Pancreas (tissue), 10 donors: ENCODE measurements at places on chromosomes 6 and 20.

- DNase-seq, result no peak
Measured at GRCh38 chr6:133594652-133595110, 294.2 kb upstream of the TCF21 start.

- DNase-seq, result no peak
Measured at GRCh38 chr6:31083742-31084354, 28.5 kb downstream of the C6orf15 start.

DNA sequence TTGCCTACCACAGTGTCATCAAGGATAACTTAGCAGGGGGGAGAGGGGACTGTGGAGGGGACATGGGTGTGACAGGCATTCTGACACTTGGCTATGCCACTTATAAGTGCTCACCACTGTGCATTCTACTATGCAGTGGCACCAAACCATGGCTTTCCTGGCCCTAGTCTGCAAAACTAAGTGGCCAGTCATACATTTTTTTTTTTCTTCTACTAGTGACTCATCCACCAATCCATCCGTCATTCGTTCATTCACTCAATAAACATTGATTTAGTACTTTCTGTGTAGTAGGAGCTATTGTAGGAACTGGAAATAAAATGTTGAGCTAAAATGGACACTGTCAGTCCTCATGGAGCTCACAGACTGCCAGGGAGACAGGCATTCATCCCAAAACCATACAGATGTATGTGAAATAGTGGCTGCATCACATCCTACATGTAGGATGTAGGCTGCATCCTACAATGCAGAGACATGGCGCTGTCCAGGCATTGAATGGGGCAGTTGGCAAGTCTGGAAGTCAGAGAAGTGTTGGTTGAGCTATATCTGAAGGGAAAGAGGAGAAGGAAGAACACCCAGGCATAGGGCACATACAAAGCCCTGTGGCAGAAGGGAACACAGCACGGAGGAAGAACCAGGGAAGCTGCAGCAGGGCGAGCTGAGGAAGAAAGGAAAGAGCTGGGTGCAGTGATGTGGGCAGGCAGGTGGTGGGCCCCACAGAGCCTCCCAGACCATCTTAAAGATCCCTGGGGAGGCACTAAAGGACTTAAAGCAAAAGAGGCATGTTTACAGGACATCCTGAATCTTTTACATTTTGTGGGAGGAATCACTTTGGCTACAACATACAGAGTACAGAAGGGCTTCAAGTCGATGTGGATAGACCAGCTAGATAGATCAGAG lies 224.4 kb downstream of the UST start:
- DNase-seq, result no peak

GRCh38 chr6:45837541-45838200 lies 178.0 kb downstream of the CLIC5 start:
- no peak for DNase-seq

DNA sequence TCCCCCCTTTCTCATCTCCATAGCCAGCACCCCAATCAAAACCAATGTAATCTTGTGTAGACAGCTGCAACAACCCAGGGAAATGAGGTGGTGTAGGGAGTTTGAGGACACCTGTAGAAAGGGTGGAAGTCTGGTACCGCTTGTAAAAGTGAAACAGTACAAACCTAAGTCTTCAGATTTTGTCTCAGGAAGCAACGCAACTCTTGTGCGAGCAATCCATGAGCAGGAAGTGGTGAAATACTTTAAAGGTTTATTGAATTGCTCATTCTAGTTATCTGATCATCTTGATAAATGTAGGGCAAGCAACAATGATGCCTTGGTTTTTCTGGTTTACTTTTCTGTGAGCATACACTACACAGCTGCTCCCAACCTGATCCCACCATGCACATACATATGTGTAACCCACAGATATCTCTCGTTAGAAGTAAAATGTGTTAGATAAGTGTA lies 71.1 kb upstream of the THEMIS start:
- DNase-seq, result no peak

DNA sequence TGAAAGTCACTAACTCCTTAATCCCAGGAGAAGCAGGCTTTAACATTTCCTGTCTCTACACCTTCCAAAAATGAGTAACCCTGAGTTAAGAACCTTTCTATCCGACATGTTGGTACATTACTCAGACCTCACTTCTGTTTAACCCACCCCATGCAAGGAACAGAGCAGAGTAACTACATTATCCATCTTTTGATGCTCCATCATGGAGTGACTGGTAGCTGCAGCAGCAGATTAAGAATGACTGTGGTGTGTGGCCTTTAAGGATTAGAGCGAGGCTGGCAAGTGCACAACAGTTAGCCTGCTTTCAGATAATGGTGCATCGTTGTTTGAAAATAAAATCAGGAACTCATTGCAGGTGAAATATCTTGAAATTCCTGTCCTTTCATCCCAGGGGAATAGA lies 2.0 kb downstream of the TRAF3IP2 start:
- no peak for DNase-seq

DNA sequence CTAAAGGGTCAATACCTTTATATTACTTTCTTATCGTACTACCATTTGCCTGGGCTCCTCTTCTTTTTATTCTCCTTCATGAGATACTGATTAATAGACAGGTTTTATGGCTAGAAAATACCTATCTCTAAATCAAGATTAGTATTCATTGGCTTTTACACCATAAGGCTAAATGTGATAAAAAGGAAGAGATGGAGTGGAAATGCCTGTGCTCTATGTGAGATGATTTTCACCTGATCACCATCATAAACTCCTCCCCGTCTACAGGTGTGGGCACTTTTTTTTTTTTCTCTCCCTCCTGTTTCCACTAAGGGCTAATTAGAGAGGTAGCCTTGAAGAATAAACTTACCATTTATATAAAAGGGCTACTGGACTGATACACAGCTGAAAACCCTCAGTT lies at the start of gene GLYATL3:
Gene GLYATL3 (plus strand): TSS at position 301 of the 400 bp plus-strand sequence. CDS start 12,068 bp downstream, outside the sequence.
- DNase-seq, result no peak

DNA sequence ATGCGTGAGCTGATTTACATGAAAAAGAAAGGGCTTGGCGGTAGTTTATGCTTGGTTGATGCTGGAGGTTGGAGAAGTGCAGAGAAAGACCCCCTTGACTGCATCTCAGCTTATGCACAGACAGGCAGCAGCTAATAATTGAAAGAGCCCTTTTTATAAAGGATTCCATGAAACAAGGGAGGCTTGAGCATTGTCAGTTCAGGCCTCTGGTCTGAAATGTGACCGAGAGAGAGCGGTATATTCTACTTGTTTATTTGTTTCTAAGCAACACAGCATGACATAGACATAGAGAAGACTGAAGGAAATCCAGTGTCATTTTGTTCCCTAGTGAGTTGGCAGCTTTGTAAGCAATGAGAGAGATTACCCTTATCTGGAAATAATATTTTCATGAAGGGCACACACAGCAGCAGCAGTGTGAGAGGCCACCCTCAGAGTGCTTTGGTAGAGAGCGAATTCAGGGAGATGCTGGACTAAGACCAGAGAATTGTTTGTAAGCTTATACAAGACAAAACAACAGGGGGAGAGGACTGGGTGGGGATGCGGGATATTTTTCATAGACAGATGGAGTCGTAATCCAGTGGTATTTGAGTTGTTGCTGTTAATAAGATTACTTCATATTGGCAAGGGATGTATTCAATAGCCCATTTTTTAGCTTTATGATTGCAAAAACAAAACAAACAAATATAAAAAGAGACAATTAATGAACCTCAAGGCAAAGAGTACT lies 34.6 kb upstream of the LAMA2 start:
- DNase-seq, result no peak

- no peak for DNase-seq
Measured at GRCh38 chr20:10476319-10476724, 41.2 kb downstream of the SLX4IP start.

DNA sequence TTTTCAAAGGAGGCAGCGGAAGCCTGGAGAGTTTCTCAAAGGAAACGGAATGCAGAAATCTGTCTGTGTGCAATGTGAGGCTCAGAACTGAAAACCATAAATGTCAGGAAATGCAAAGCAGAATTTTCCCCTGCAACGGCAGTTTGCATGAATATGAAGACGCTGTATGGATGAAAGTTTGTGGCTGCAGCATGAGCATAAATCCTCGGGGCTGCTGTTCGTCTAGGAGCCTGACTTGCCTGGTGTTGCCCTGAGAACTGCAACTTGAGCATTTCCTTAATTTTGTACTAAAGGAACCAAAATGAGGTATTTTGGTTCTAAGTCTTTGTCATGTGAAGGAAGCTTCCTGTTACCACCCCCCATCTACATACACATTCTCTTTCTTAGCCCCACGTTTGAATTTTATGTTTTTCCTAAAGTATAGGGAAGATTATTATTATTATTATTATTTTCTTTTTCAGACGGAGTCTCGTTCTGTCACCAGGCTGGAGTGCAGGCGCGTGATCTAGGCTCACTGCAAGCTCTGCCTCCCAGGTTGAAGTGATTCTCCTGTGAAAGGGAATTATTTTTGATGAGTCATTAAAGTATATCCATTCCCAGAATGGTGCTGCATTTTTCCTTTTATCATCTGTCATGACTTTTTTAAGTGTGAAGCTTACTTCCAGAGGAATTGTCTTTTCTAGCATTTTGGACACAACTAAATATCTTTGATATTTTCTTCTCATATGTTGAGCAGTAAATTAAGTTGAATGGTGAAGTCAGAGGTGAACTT lies 33.1 kb downstream of the MTHFD1L start:
- no peak for DNase-seq

DNA sequence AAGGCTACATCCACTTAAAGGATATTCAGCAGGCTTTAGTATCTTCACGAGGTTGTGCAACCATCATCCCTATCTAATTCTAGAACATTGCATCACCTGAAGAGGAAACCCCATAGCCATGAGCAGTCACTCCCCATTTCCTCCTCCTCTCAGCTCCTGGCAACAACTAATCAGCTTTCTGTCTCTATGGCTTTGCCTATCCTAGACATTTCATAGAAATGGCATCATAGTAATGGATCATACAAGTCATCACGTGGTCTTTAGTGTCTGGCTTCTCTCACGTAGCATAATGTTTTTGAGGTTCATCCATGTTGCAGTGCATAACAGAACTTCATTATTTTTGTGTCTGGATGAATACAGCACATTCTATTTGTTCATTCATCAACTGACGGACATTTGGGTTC lies 20.5 kb downstream of the SNAI1 start:
- DNase-seq, result no peak

DNA sequence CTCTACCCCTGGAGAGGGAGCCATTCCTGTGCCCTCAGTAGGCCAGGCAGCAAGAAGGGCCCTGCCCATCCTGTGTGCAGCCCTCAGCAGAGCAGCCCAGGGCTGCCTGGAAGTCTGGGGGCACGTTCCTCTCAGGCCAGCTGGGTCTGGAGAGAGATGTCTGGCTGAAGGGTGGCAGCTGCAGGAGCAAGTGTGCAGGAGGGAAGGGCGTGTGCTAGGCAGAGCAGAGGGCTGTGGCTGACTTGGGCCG lies 62.7 kb downstream of the NOL4L start:
- no peak for DNase-seq
